Sigmoid colon (tissue), 7 donors: ENCODE measurements at places on chromosomes 6 and 20. TPM values are rescaled to one million over a fixed set of nuclear protein-coding genes. Genes with fewer than 3 reads are reported as not detected.
A peak's percentile ranks its signal among the peaks of the same experiment; 100 is the strongest.

DNA sequence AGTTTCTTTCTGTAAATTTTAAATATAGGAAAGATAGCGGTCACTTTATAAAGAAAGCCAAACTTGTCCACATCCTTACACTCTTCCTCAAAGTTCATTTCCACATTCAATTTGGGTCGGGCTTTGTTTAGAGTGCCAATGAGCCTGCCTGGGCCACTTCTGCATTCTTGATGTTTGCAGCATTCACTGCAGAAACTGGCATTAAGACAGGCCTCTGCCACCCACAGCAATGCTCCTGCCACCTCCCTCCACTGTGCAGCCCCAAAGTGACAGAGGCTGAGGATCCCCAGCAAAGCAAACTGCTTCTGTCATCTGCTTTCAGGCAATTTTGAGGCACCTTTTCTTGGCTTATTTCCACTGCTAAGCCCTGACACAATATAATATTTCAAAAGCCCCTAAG is 61.2 kb downstream of the TNFAIP3 start:
- DNase-seq = no peak

DNA sequence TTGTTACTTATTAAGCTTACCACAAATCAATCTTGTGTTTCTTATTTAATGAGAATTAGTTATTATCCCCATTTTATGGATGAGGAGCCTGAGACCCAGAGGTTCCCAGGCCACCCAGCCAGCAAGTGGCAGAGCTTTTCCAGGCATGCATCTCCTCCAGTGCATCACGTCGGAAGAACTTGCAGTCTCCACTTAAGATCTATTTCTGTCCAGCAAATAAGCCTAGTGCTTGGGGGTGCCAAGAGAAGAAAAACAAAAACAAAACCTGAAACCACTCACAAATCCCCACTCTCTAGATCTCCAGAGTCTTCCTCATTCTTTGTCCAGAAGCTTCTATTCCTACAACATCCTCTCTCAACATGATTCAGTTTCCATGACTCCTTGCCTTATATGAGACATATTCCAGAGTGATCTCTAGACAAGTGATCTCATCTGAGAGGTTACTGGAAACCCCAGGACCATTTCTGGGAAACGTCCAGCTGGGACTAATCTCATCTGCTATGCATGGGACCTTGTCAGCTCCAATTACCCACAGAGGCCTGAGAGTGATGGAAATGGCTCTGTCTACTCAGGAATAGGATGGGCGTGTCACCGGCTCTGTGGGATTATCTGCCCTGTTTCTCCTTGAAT is 4.1 kb downstream of the GUCA1B start:
- DNase-seq = no peak

DNA sequence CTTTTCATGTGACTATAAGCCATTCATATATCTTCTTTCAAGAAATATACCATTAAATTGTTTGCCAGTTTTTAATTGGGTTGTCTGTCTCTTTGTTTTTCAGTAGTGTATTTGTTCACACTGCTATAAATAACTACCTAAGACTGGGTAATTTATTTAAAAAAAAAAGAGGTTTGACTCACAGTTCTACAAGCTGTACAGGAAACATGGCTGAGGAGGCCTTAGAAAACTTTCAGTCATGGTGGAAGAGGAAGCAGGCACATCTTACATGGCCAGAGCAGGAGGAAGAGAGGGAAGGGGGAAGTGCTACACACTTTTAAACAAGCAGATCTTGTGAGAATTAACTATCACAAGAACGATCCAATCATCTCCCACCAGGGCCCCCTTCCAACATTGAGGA is 255.3 kb downstream of the EPM2A start:
- DNase-seq = no peak

CHD6 gene
- 31.4 TPM for total RNA-seq

- DNase-seq = no peak
Observed at GRCh38 chr6:15058200-15059061, 187.4 kb upstream of the JARID2 start.

GJA1 gene
- 21.3 TPM for total RNA-seq

- no peak for DNase-seq
Observed at GRCh38 chr6:106197441-106197840, 111.3 kb downstream of the PRDM1 start.

DNA sequence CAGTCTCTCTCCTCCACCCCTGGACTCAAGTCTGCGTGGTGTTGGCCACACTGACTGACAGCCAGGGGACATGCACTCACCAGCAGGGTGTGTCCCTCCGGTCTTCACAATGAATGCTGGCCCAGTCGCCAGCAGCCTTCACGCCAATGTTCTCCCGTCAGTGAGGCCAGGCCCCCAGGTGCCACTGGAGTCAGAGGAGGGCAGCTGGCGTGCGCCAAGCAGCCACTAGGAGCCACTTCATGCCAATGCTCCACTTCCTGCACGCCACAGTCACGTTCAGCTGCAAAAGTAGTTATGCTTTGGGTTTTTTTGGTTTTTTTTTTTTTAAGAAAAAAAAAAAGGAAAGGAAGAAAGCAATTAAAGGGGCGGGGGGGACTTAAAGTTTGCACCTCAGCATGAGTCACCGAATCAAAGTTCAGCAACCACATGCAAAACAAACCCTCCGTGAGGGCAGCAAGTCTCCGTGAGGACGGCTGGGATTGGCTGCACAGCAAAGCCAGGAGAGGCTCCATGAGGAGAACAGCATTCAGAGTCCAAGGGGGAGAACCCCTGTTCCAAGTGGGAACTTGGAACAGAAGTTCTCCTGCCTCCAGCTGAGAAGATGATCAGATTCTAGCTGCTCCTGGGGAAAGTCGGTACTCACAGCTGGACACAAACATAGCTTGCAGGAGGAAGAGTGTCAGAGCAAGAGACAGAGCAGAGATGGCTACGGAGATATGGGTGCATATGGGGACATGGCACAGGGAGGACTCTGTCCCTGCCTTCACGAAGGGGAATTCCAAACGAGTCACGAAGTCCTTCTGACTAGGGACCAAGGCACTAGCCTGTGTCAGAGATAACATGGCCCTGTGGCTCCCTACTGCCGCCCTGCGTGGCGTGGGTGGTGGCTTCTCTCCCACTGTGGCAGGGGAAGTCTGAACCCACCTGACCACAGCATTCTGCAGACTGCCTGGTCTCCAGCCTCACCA is at the start of gene ZC3H12D:
TSS of gene ZC3H12D (minus strand) at position 282 of the 968 bp plus-strand sequence. CDS start 10,471 bp downstream, outside the sequence.
- peak; percentile 68 for DNase-seq

DNA sequence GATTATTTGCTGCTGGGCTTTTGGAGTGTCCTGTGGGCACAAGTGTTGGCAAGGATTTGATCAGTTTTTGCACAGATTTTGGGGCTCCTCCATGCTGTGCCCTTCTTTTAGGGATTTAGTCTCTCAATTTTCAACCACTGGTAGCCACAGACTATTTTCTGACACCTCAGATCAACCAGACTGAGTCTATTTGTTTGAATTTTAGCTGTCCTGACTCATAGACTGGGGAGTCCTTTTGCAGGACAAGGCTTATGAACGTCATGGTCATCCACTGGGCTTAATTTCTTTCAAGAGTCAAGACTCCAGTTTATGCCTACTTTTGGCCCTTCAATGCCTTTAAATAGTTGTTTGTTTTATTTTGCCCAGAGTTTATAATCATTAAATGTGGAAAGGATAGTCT is 59.3 kb downstream of the BCKDHB start:
- no peak for DNase-seq

DNA sequence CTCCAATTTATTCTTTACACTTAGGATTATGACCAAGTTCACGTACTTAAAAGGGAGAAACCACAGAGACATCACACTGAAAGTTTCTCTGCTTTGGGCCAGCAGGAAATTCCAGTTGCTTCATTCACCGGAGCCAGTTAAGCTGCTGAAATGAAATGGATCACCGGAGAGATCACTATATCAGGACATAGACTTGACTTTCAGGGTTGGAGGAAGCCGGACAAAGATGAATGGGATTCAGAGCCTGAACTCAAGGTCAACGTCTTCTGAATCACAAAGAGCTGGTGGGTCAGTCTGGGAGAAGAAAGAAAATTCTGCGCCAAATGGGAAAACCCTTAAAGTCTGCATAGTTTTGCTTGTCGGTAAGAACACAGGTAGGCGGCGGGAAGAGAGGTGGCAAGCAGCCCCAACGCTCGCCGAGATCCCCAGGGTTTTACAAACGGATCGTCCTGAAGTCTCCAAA is 81.9 kb upstream of the CCDC28A start:
- no peak for DNase-seq
